ENCODE measurements at places on chromosomes 11 and 22.

DNA sequence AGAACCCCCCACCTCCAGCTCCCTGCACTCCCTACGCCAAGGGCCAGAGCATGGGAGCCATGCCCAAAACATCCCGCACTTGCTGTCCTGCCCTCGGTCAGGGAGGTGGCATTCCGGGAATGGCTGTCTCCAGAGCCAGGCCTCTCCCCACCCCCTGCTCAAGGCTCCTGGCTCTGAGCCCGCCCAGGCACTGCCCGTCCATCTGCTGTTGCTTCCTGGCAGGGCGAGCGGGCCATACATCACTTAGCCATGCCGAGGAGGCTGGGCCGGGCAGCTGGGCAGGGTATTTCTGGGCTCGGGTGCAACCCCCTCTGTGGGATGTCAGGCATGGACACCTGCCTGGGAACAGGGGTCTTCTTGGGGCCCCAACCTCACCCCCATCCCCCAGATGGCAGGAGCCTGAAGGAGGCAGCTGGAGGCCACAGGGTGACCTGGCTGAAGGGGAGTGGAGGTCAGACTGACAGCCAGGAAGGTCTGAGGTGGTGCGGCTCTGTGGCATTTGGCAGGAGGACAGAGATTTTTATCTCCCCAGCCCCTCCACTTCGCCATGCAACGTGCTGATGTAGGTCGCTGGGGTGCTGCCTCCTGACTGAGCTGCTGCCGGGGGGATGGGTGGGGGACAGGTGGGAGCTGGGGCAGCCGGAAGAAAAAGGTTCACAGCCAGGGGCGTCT, 8.7 kb upstream of the CABP7 start:
- no peak for DNase-seq

GRCh38 chr11:63912678-63913077, 4.3 kb downstream of the RCOR2 start:
- no peak for DNase-seq

- DNase-seq: peak; percentile 6
These were observed at the start of gene DLG2 for GRCh38 chr11:85627332-85627997. TSS of gene DLG2 (minus strand) at chr11:85627344.

DNA sequence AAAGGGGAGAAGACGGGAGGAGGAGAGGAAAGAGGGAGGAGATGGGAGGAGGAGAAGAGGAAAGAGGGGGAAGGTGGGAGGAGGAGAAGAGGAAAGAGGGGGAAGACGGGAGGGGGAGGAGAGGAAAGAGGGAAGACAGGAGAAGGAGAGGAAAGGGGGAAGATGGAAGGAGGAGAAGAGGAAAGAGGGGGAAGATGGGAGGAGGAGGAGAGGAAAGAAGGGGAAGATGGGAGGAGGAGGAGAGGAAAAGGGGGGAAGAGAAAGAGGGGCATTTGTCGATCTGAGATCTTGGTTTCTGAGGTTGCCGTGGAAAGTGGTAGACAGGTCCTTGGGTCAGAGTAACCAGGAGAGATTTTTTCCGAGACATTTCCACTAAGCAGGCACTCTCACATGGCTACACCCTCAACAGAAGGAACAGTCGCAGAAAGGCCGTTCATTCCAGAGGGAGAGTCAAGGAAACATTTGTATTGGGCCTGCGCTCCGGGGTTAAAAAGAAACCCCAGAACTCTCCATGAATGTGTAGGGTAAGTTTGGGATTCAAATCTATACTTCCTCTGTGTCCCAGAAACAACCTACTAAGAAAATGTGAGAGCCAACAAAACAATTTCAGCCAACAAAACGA, 39.8 kb upstream of the CARS1 start:
- no peak for DNase-seq

- no peak for DNase-seq
These were observed 7.5 kb downstream of the TMEM138 start for GRCh38 chr11:61369372-61370348.

DNA sequence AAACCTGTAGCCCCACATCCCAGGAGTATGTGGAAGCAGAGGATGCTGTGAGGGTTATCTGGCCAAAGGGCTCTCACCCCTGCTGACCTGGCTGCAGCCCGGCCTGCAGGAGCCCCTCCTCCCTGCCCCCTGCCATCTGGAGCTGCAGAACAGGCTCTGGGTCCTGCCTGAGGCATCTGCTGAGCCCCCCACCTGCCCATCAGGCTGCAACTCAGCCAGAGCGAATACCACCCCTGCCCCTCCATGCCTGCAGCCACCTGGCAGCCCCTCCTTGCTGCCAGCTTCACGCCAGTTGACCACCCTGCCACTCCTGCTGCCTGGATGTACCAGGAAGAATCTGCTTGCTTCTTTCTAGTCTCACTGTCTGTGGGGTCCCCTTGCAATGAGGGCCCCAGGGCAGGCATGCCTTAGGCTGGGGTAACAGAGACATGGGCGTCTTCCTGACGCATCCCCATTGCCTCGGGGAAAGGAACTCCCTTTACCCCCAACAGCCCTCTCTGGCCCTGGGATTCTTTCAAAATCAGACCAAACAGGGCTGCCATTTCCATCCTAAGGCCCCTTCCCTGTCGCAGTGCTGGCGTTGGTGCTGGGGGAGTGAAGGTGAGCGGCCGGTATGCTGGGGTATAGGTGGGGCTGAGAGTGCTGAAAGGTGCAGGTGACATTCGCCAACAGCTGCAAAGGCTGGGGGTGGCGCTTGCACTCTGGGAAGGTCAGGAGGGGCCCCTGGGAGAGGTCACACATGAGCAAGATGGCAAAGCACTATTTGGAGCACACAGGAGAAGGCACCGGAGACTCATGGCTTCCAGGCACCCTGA, 1334.6 kb downstream of the TBC1D22A start:
- no peak for DNase-seq

GRCh38 chr22:23085785-23086184, 15.5 kb downstream of the GNAZ start:
- no peak for DNase-seq

DNA sequence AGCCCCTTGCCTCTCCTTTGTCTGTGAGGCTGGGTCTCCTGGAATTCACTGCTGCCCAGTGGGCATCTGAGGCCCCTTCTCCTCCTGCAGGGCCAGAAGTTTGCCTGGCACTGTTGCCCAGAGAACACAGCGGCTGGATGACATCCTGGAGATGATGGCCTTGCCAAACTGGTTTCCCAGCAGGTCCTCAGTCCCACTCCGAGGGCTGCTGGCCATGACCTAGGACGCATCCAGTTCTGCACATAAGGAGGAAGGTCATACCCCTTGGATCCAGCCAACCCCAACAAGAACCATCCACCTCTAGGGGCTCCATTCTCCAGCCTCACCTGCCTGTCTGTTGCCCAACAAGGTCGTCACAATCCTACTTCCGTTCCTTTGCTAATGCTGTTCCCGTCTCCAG, 3.4 kb upstream of the SMTN start:
- DNase-seq: no peak

DNA sequence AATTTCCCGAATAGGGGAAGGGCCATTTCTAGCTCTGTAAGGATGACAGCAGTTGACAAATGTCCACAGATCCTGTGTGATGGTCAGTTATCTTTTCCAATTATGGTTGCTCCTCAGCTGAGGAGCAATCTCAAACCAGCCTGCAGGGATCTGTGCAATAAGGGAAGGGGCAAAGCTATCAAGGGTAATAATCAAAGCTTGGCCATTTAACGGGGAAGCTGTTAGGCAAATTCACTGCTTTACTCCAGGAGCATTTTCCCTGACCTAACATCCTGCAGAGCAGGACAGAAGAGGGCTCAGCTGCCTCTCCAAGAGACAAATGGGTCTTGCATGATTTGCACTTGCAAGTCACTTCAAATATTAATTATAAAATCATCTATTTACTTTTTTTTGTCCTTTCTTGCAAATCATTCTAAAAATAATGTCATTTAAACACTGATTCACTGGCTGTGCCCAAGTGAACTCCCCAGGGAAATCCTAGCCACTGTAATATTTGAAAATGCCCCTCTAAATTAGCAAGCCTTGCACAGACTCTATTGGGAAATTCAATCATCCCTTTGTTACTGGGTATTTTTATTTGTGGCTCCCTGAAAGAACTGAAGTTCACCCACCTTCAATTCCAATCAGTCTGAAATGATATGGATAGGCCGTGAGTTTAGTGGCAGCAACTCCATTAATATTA, 1256.7 kb downstream of the LRRC4C start:
- no peak for DNase-seq

- DNase-seq: no peak
These were observed 43.6 kb downstream of the CACNG2 start for GRCh38 chr22:36659762-36660509.

- no peak for DNase-seq
These were observed 25.4 kb upstream of the SMTN start for GRCh38 chr22:31055635-31056159.

DNA sequence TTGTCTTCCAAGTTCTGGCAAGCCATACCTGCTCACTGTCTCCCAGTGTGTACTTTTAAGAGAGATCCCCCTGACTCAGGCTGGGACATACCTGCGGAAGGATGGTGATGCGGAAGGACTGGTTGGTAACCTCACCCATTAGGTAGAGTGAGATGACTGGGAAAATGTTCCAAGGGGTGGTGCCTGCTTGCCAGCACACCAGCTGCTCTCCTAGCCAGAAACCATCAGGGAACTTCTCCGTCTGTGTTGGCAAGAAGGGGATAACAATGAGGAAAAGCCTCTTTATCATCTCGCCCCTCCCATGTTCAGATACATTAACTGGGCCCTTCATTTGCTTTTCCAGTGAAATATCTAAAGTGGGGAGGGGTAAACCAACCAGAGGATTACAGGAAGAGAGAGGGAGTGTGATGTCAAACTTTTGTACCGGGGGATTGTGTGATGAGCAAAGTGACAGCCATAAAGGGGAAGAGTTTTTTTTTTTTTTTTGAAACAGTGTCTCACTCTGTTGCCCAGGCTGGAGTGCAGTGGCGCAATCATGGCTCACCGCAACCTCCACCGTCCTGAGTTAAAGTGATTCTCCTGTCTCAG, at the start of gene BACE1-AS:
BACE1-AS (plus strand) TSS at position 538 of the 588 bp plus-strand sequence.
- no peak for DNase-seq

GRCh38 chr11:34600339-34601084, 20.4 kb upstream of the EHF start:
- no peak for DNase-seq

DNA sequence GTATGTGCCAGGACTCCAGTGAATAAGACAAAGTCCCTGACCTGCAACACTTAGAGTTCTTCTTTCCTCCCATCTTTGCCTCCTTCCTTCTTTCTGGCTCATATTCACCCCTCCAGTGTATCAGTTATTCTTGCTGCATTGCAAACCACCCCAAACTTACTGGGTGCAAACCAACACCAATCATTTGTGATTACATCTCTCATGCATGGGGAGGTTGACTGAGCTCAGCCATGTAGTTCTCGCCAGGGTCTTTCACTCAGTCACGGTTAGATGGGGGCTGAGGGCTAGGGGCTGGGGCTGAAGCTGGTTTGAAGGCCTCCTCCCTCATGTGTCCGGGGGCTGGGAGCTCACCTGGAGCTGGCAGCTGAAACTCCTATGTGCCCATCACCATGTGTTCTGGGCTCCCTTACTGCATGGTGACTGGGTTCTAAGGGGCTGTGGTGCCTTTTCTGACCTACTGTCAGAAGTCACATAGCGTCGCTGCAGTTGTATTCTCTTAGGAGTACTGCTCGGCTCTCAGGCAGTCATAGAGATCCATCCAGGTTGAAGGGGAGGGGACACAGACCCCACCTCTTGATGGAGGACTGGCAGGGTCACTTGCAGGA, 35.0 kb upstream of the CACNG2 start:
- DNase-seq: no peak

- DNase-seq: no peak
These were observed 219.6 kb upstream of the SESN3 start for GRCh38 chr11:95450547-95451123.

Data from CD4-positive, alpha-beta T cell treated with Interleukin-2 at 100 ng/mL for 4 hours (primary cell).